ENCODE measurements at places on chromosomes 3 and 15.

DNA sequence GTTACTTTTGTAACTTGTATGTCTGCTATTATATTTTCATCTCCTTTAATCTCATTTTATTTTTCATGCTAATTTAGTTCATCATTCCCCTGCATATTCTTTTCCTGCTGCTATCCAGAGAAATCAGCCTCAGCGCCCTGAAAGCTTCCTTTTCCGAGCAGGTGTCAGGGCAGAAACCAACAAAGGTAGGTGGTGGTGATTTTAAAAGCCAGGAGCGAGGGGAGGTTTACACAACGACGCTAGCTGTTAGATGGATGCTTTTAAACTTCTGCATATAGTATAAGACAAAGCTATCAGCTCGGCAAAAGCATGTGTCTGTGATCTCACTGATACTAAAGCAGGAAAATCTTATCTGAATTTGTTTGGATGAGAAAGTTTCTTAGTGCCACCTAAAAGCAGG is 75.0 kb downstream of the LRCH3 start:
- no peak for DNase-seq

DNA sequence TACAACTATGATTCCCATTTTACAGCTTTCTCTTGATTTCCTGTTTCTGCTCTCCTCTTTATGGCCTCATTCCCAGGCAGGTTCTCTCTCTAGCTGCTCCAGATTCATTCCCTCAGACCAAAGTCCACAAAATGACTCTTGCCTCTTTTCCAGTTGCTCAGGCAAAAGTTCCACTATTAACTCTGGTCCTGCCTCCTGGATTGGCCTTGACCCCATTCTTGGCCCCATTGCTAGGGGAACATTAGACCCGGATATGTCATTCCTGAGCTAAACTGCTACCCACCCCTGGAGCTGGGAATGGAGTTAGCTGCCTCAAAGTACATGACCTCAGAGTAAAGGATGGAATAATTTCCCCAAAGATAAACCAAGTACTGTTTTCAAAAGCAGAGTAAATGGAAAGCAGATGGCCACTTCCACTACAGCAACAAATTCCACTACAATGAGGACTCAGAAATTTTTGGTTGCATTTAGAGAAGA is 73.0 kb upstream of the GAP43 start:
- no peak for DNase-seq

DNA sequence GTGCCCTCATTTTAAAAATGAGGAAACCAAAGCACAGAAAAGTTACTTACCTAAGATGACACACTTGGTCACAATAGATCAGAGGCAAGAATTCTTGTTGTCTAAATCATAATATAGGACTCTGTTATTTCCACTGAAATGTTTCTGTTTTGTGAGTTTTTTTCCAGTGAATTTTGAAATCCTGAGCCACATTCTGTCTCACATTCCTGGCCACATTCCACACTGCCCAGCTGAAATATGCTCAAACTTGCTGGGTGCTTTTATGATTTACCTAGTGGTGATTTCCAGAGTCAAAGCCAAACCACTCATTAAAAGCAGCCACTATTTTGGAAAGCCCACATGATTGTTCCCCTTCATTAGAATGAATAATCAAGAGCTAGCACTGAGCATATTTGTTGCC is 82.3 kb upstream of the NPHP3 start:
- peak; percentile 71 for DNase-seq

GRCh38 chr3:127082066-127082465 is 99.2 kb downstream of the PLXNA1 start:
- DNase-seq, result no peak

- DNase-seq, result peak; percentile 99
Observed at GRCh38 chr15:60392986-60393790, 4.6 kb downstream of the ANXA2 start.

- DNase-seq, result no peak
Observed at GRCh38 chr15:100596792-100597191, 5.2 kb downstream of the LINS1 start.

- DNase-seq, result peak; percentile 92
Observed at GRCh38 chr3:54951405-54951804, 23.5 kb upstream of the LRTM1 start.

- DNase-seq, result peak; percentile 73
Observed at GRCh38 chr3:81554388-81554787, 207.1 kb downstream of the GBE1 start.

GRCh38 chr3:12750658-12751071 is 8.4 kb downstream of the TMEM40 start:
- DNase-seq, result peak; percentile 92

DNA sequence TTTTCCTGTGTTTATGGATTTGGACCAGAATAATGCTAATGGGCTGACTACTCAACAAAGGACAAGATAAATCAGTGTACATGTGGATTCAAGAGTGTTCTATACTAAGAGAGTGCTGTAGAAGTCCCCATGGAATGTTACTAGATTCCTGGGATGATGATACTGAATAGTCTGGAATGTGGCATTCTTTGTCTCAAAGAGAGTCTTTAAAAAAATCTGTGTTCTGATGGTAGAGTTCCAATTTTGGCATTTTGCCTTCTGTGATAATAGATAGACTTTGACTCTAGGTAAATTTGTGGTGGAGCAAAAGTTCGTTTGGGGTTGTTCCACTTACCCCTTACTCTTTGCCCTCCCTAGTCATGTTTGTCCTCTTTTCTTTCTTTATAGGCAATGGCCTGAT is 43.7 kb downstream of the NMD3 start:
- DNase-seq, result peak; percentile 73

DNA sequence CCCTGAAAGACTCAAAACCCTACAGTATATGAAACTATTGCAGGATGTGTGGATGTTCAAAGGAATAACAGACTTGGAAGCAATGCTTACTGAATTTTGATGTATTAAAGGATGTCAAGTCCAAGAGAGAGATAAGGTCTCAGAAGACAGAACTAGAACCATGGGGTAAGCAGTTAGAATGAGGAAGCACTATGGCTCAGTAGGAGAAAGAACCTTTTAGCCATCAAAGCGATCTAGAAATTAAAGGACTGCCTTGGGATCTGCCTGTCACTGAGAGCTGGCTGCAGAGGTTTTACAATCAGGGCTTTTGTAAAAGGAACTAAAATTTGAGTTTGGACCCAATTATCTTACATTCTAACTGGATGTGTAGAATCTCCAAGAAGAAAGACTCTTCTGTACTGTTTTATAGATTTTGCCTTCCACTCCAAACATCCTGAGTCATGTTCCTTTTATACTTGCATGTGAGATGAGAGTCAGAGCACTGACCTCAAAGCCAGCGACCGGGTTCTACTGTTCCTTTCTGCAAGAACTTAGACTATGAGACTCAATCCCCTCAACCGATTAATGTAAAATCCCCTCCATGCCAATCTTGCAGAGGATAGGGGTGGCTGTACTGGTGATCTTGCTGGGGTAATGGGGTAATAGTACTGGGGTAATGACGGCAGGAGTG is 412.3 kb upstream of the TPRG1 start:
- DNase-seq, result no peak

- DNase-seq, result no peak
Observed at GRCh38 chr3:177878192-177878591, 658.0 kb upstream of the KCNMB2 start.

- DNase-seq, result no peak
Observed at GRCh38 chr3:186060222-186060621, 48.7 kb downstream of the ETV5 start.

- peak; percentile 50 for DNase-seq
Observed at GRCh38 chr3:109702252-109702651, 364.9 kb upstream of the DPPA4 start.

DNA sequence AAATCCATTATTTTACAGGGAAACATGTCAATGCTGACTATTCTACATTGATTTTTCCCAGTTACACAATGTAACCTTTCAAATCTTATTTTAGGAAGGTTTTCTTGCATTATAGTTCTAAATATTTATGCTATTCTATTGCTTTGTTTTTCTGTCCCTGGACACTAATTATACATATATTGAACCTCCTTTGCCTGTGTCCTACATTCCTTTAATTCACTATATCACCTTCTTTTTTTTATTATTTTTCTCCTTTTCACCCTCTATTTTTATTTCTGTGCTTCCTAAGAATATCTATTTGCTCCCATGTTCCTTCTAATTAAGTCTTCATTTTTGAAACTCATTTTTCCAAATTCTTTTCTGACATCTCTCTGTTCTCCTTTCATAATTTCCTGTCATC is 259.2 kb downstream of the TJP1 start:
- DNase-seq, result no peak

- DNase-seq, result no peak
Observed at GRCh38 chr3:152359385-152360248, 90.9 kb downstream of the MBNL1 start.

DNA sequence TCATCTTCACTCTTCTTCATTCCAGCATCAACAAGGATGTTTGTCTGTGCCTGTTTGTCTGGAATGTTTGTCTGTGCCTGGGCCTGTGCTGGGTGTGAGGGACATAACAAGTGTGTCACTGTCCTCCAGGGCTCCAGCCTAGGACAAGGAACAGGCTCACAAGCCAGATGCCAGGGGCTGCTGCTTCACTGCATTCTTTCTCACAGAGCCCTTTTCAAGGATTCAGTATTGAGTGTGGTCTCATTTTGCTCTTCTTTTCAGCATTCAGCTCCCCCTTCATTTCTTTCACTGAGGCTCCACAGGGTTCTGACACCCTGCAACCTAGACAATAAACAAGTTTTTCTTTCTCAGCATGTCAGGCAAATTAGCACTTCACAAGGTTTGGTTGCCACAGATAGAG is 43.6 kb upstream of the KY start:
- DNase-seq, result no peak

DNA sequence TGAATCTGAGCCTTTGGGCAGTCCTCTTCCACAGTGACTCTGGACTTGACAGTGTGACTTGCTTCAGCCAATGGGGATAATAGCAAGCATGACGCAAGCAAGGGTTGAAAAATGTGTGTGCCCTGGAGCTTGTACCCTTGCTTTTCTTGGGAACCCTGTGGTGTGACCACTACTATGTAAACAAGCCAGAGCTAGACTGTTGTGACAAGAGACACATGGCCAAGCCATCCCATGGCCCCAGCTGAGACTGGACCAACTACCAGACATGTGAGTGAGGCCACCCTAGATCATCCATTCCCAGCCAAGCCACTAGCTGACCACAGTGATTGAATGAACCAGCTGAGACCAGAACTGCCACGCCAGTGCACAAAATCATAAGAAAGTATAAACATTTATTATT is 11.8 kb downstream of the MYO1E start:
- peak; percentile 13 for DNase-seq

DNA sequence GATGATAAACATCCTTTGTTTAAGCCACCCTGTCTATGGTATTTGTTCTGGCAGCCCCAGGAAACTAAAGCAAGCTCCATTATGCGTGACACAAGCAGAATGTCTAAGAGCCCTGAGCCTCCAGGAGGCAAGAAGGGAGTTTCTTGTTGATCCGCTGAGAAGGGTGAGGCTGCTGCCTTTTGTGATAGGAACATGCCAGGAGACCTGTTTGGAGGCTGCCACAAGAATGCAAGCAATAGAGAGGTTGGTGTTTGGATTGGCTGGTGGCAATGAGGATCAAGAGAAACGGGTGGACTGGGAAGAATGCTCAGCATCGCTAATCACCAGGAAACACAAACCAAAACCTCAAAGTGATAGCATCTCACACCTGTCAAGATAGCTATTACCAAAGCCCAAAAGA is 104.8 kb downstream of the ASB7 start:
- DNase-seq, result no peak

GRCh38 chr15:32674681-32675080 is 33.2 kb downstream of the SCG5 start:
- DNase-seq, result no peak

GRCh38 chr3:187994221-187995042 is 159.5 kb upstream of the LPP start:
- DNase-seq, result peak; percentile 81

DNA sequence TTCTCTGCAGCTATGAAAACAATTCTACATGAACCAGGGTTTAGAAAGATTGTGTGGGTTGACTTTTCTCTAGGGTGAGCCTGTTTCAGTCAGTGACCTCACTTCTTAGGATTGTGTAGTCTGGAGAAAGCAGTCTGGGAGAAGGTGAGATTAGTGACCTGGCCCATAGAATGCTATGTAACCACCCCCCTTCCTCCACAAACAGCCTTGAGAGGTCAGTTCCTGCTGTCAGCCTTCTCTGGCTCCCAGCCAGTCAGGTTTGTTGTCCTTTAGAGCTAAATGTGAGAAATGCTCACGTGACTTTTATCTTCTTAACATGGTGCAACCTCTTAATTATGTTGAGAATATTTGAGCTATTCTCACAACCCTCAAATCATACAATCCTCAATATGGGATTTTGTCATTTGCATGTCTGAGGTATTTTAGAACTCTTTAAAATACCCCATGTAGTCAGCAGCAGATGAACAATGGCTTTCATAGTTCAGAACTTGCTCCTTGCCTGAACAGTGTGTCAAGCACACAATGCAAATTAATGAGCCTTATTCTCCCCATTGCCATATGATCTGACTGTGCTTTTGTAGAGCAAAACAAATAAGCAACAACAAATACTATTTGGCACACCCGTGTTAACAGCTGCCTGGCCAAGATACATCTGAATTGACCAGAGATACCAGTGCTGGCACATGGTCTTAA is 311.6 kb downstream of the CNTN6 start:
- no peak for DNase-seq

DNA sequence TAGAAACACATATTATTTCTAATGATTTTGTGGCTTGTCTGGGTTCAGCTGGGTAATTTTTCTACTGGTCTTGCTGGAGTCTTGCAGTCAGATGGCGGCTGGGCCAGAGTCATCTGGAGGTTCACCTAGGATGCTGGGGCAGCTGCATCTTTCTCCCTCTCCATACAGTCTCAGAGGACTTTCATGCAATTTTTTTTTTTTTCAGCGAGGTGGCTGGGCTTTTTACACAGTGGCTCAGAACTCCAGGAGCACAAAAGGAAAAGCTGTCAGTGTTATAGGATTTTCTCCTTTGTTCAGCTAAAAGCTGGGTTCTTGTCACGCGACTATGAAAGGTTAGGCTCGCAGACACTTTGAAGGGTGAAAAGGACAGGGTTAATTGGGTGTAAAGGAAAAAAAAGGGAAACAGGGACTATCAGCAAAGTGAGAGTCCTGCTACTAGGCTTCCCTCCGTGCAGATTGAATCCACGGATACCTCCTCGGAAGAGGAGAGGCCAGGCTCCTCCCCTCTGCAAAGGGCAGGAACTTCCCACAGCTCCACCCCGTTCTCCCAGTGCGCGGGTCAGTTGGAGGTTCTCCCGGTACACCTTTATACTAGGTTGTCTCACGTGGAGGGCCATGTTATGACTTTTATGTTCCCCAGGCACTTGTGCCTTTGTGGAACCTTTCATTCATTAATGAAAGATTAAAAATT is 44.3 kb downstream of the ADGRG7 start:
- no peak for DNase-seq

DNA sequence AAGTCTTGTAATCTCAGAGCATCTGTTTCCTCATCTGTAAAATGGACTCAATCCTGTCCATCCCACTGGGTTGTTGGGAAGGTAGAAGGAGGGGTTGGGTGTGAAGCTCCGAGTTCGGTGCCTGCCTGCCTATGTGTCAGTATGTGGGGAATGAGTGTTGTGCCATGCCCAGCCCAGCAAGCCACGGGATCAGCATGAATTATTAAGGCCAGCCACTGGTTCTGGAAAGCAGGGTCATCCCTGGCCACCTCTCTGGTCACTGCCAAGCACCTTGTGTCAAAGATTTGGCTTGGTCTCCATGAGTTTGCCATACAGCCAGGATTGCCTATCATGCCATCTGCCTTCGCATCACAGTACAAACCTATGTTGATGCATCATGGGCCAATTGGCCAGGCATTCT is 11.5 kb downstream of the TM6SF1 start:
- DNase-seq, result no peak

- DNase-seq, result peak; percentile 89
Observed at GRCh38 chr15:67148196-67148701, 82.8 kb downstream of the SMAD3 start.

Measured in EL (cell line).